ENCODE measurements at places on chromosomes 2 and 18.

DNA sequence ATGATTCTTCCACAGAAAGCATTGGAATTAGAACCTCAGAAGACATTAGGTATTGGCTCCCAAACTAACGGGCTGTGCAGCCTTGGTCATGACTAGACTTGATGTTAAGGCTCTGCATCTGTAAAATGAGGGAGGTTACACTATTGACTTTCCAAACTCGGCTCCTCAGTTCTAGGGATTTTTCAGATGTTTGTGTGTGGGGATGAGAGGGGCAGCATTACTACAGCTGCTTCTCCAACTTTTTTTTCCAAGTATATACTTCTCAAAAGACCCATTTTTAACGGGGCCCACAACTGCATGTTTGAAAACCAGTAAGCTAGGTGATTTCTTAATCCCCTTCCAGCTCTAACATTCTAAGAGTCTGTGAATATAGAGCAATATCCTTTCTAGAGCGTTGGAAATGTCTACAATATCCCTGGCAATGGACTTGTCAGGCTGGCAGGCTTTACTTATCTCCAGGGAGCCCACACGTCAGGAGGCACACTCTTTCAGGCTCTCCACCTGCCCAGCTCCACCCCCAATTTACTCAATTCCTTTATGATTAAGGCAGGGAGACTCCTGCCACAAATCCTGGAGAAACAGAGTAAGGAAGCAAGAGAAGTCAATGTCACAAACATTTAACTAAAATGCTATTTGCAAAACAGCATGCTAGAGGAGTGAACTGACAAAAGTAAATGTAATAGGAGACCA, 844 bp upstream of the MPV17 start:
- no peak for DNase-seq

GRCh38 chr2:112893752-112894151, 17.2 kb upstream of the IL37 start:
- no peak for DNase-seq

DNA sequence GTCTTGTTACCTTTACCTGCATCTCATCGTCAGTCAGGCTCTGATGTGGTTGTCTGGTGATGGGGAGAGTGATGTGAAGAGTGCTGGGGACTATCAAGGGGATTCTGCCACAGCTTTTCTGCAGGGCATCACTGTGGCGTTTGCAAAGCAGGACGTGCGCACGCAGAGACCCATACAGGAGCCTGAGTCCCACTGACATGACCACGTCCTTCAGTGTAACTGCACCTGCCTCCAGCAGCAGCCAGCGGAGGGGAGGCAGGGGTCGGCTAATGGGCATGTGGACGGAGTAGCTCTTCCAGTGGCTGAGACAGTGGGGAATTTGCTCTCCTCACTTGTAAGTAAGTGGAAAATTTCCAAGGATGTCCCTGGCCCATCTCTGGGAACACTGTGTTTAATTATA, 6.5 kb downstream of the ALKAL2 start:
- DNase-seq: no peak

GRCh38 chr2:97726261-97727064, 13.1 kb downstream of the ZAP70 start:
- DNase-seq: no peak

GRCh38 chr18:5518899-5519371, 24.9 kb downstream of the EPB41L3 start:
- DNase-seq: no peak

- DNase-seq: no peak
These were observed 818.2 kb downstream of the SATB2 start for GRCh38 chr2:198639580-198639979.

- DNase-seq: no peak
These were observed 18.8 kb upstream of the STAT1 start for GRCh38 chr2:191032588-191033429.
